ENCODE measurements at places on chromosomes 16 and 17.

- DNase-seq, result no peak
Measured at GRCh38 chr16:47700857-47701587, 239.9 kb downstream of the PHKB start.

- no peak for DNase-seq
Measured at GRCh38 chr16:78805556-78805955, 706.1 kb downstream of the WWOX start.

- DNase-seq, result no peak
Measured at GRCh38 chr16:10981697-10982216, 37.4 kb downstream of the CLEC16A start.

DNA sequence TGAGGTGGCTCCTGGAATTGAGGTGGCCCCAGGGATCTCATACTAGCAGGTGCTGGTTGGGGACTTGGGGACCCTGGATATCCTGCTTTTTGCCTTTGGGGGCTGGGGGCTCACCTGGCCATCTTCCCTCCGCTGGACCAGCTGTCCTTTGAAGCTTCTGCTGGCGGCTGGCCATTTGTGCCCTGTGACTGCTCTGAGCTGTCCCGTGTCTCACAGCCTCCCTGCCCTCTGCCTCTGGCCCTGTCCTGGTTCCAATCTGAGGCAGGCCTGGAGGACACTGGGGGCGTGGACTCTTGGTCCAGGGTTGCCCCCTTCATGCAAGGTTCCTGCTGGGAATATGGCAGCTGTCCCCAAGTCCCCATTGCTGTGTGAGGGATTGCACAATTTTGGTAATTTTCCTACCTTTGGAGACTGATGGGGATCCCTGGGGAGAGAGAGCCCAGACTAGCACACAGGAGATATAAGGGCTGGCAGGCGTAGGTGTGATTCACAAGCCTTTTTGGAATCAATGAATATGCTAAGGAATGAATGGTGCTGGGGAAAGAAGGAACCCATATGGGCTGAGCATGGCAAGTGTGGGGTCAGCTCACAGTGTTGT lies 19.2 kb downstream of the ADCY7 start:
- no peak for DNase-seq

DNA sequence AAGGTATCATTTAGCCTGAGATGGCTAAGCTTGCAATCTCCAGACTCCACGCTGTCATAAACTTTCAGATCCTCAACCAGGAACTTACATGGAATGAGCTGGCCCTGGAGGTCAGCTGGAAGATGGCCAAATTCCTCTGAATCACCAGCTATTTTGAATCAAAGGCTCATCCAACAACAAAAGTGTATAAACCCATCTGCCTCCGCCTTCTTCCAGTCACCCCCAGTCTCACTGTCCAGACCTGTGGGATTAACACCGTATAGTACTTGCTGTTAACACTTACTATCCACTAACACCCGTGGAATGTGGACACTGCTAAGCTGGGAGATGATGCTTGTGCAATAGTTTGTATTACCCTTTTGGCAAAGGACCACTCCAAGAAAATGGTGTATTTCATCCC lies 1.9 kb upstream of the LCMT1 start:
- DNase-seq, result no peak
